ENCODE measurements at places on chromosomes 13 and 19. TPM values are rescaled to one million over a fixed set of nuclear protein-coding genes. Genes with fewer than 3 reads are reported as not detected.

DNA sequence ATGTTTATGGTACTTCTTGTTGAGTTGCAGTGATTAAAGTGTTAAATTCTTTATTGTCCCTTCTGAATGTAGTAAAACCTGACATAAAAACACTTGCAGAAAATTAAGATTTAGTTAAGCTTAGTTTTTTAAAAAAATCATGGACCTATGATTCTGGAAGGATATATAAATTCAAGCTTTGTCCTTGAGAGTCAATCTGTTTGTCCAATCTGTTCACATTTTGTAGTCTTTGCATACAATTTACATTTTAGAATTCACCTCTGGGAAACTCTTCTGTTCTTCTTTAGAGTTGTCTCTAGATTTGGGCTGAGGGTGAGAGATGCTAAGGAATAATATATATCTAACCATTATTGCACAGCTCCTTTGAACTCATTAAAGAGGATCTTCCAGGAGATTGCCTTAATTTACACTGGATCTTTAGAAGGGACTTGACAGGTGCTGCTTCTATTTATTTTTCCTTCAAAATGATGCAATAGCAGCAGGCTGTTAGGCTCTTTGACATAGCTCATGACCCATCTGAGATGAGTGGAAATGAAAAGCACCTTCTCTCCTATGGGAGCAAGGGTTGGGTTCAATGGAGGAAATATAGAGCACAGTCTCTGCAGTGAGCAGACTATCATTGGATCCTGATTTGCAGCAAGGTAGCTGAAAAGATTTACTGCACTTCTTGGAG is 433.9 kb downstream of the GPC6 start:
- no peak for DNase-seq

GRCh38 chr19:43586346-43586745 is 9.6 kb downstream of the IRGQ start:
- DNase-seq, result no peak

ADGRE1 gene
- 1.4 TPM for total RNA-seq

GRCh38 chr19:51027126-51027806 is 850 bp upstream of the KLK11 start:
- DNase-seq, result no peak

All from CD8-positive, alpha-beta T cell (primary cell).